Type B pancreatic cell (in vitro differentiated cells): ENCODE measurements at places on chromosomes 5 and 9.

- no peak for DNase-seq
Measured at GRCh38 chr9:13628526-13628925, 349.0 kb upstream of the MPDZ start.

GRCh38 chr5:53090229-53090628 is 19.3 kb downstream of the MOCS2 start:
- DNase-seq: no peak

DNA sequence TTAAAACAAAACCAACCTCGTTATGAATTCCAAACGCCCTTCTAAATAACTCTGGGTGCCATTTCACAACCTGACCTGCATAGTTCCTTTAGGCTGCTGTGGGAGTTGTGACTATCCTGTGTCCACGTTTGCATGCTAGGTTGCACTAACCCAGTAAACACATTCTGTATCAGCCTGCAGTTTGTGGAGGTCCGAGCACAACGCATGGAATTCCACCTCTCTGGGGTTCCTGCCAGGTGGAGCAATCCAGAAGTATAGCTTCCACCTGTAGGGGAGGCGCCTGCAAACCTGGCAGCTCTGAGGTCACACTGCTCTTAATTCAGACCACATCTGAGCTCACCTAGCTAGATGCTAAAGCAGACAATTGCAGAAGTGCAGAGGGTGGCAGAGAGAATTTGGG is 57.2 kb downstream of the MARCHF3 start:
- no peak for DNase-seq

- DNase-seq: no peak
Measured at GRCh38 chr5:134083517-134083916, 31.0 kb upstream of the TCF7 start.

- DNase-seq: no peak
Measured at GRCh38 chr5:6692906-6693305, 20.3 kb upstream of the TENT4A start.
